ENCODE measurements at places on chromosomes 6 and 20.

- no peak for DNase-seq
Observed at GRCh38 chr6:107691062-107691751, 132.9 kb downstream of the SCML4 start.

DNA sequence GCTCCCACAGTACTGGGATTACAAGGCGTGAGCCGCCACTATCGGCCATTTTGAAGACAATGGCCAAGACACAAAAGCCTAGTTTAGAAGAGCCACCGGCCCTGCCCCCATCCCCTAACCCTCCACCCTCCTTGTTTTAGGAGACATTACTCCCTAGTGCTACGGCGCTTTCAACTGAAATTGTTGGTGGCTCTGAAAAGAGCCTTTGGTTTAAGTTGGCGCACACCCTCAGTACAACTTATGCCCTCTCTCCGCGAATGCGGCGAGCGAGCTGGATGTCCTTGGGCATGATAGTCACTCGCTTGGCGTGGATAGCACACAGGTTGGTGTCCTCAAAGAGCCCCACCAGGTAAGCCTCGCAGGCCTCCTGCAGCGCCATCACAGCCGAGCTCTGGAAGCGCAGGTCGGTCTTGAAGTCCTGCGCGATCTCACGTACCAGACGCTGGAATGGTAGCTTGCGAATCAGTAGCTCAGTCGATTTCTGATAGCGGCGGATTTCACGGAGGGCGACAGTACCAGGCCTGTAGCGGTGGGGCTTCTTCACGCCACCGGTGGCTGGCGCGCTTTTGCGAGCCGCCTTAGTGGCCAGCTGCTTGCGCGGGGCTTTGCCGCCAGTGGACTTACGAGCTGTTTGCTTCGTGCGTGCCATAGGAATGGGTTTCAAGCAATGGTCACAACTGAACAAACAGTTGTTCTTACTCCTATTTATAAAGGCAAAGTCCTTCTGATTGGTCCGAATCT lies 114.9 kb upstream of the BTN3A2 start:
- no peak for DNase-seq

DNA sequence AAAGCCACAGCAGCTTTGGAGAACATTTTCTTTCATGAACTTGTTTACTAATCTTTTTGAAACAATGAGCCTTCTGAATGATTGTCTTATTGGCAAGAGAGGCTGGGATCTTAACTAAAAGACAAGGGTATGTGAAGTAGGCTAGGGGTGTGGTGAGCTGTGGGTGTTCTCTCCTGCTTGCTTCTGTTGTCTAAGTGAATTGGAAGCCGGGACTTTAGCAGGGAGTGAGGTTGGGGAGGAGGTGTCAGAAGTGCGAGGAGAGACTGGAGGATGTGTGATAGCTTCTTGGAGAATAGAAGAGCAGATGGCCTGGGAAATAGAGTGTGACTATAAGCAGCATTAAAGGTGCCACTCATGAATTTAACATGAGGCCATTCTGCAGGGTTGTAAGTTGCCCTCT lies 562.8 kb downstream of the UTRN start:
- DNase-seq, result no peak

DNA sequence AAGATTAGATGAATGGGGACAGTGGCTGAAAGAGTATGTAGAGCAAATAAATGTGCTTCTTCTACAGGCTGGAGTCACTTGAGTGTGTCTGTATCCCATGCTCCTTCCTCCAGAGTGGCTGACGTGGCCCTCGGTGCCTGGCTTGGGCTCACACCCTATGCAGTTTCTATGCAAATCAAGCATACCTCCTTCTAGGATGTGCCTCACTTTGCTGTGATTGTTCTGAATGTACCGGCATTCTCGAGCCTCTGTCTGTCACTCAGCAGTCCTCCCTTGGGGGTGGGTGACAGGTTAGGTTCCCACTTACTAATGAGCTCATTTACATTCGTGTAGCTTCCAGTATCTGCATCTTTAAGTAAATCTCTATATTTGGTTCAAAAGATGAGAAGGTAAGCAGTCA lies 55.1 kb upstream of the HDDC2 start:
- no peak for DNase-seq

DNA sequence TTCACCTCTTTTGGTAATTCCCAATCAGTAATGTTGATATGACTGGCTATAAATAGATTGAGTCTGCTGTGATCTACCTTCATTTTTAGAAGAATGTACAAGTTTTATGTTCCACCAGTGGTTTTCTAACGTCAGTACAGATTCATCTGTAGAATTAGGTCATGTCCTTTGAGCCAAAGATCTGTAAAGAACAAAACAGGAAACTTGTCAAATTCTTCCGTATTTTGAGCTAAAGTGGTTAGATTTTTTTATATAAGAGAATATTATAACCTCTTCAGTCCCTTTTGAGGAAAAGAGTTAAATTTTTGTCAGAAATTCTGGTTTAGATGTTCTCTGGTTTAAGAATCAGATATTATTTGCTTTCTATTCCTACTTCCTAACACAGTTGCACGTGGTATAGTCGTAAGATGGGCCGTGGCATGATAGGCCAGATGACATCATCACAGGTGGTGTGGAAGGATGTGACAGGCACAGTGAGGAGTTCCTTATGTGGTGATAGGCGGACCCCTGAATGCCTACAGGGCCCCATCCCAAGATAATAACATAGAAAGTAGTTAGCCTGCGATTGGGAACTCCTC lies 62.3 kb downstream of the SNX9 start:
- no peak for DNase-seq

DNA sequence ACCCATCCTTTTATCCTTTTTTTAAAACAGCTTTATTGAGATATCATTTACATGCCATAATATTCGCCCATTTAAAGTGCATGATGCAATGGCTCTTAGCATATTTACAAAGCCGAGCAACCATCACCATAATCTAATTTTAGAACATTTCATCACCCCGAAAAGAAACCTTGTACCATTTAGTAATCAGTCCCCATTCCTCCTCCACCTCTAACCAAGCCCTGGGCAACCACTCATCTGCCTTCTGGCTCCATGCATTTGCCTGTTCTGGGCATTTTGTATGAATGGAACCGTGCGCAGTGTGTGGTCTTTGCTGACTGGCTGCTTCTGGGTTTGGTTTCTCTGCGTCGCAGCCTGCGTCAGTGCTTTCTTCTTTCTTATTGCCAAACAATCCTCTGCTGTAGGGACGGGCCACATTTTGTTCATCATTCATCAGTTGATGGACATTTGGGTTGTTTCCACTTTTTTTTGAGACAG lies 10.2 kb upstream of the EEF1A2 start:
- no peak for DNase-seq

DNA sequence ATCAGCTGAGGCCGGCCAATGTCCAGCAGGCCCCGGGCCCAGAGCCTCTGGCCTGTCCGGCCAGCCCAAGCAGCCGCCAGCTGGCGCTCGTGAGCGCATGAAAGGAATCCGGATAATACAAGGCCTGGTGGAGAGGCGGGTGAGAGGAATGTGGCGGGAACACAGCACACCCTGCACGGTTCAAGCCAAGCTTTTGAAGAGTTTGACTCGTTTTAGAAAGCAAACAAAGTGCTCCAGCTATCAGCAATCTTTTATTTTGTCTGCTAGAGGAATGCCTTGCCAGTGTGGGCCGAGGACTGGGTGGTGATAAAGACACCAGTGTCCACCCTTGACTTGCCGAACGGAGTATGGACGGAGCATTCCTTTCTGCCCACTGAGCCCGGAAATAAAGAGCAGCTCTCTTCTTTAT lies 9.3 kb upstream of the NEDD9 start:
- no peak for DNase-seq

DNA sequence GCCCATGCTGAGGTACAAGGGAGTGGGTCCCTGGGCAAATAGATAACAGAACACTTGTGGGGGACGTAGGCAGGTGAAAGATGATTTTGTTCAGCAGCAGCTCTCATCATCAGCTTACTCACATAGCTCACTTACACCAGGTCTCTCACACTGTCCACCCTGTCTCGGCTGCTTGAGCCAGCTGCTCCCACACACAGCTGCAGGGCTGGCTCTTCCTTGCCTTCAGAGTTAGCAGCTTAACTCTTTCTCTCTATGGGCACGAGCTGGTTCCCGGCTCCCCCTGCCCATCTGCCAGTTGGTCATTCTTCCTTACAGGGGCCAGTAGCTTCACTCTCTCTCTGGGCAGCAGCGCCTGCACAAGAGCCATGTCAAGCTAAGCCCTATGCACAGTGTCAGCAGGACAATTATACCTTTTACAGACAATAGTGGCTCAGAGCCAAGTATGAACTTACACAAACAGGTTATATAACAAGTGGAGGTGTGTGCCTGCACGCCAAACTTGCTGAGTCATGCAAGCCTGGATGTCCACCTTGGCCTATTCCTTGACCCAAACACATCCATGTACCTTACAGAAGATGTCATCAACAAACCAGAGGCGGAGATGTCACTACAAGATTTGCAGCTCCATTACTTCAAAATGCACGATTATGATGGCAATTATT lies 18.7 kb downstream of the ZNF391 start:
- no peak for DNase-seq

DNA sequence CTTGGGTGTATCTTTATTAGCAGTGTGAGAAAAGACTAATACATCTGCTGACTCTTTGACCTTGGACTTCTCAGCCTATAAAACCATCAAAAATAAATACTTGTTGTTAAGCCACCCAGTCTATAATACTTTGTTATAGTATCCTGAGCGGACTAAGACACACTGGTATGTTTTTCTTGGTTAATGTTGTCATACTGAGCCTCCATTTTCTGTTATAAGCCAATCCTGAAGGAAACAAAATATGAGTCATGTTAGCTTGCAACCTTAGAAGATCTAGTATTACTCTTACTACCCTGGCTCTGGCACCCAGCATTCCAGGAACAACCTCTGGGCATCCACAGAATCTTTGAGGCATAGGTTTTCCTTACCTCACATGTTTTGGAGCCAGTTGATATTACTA lies 307.2 kb downstream of the FRK start:
- no peak for DNase-seq

DNA sequence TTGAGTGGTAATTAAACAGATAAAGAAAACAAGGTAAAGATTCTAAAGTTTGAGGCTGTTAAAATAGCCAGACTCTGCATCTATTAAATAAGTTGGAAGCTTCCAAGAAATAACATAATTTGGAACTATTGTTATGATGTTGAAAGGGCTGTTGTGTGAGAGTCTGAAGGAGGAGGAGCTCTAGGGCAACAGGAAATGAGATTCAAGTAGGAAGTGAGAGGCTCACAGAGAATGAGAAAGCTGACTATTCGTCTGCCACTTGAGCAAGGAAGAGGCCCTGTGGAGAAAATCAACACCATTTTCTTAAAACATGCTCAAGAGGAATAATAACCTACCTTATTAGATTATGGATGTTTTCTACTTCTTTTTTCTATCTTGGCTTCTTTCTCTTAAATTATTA lies 185.2 kb downstream of the SLC24A3 start:
- no peak for DNase-seq

GRCh38 chr20:58596750-58597248 lies 54.3 kb upstream of the STX16 start:
- no peak for DNase-seq

- DNase-seq, result no peak
Observed at GRCh38 chr20:10856237-10857015, 182.6 kb upstream of the JAG1 start.

- DNase-seq, result no peak
Observed at GRCh38 chr20:54103067-54103761, 32.8 kb upstream of the BCAS1 start.

DNA sequence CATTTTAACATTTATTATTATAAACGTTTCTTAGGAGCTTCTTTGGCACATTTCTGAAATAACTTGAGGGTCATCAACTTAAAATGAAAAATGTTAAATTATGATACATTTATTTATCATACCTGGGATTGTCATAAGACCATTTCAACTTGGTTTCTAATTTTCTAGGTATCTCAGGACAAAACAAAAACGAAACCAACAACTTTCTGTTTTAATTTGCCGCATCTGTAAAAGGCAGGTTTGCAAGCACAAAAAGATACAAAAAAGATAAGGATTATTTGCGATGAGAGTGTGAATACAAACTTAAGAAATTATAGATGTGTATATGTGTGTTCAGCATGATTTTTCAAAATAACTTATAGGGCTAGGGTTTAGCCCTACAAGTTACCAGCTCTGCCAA lies 395.0 kb upstream of the RUNX2 start:
- no peak for DNase-seq

DNA sequence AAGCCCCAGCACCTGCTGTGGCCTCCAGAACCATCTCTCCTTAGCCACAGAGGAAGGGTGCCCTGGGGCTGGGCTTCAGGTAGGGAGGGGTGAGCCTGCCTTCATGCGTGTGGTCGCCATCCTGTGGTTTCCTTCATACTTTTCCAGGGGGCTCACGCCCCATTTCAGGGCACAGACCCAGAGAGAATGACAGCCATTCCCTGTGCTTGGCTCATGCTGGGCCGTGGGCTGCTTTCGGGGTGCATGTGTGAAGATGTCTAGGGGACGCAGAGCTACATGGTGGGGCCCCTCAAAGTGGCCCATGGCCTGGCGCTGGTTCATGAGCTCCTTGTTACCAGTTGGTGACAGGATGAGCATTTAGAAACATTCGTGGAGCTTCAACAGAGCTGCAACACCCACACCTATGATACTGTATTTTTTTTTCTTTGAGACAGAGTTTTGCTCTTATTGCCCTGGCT lies 190.3 kb upstream of the SLC24A3 start:
- no peak for DNase-seq

DNA sequence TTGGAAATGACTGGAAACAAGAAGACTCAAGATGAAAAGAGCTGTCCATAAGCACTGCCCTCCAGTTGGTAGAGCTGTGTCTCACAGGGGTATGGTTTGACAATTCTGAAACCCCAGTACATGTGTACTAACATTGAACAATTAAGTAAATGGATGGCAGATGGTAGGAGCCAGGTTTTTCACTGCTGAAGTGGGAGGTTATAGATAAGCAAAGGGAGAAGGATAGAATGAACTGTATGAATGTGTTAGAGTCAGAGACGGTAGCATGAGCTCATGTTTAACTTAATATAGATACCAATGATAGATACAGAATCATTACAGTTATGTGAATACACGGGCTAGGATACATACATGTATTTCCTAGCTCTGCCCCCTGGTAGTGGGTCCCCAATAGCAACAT lies 95.0 kb upstream of the SIRPA start:
- no peak for DNase-seq
